ENCODE measurements at places on chromosomes 3 and 15.

GRCh38 chr3:196055683-196056270 is 26.1 kb downstream of the TFRC start:
- DNase-seq: no peak

DNA sequence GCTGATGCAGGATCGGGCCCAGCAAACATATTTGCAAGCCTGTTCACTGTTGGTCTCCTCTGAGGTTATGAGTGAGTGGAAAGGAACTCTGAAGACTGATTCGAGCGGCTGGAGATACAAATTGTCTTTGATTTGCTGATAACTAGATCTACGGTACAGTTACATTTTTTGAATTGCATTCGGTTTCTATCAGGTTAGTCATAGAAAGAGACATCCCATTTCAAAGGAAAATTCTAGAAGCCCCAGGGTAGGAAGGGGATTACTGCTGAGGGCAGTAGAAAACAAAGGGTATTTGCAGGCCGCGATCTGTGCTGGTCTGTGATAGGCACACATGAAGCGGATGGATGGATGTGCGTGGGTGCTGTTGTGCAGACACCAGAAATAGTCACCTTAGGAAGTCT is 228.4 kb downstream of the ITPR1 start:
- no peak for DNase-seq

DNA sequence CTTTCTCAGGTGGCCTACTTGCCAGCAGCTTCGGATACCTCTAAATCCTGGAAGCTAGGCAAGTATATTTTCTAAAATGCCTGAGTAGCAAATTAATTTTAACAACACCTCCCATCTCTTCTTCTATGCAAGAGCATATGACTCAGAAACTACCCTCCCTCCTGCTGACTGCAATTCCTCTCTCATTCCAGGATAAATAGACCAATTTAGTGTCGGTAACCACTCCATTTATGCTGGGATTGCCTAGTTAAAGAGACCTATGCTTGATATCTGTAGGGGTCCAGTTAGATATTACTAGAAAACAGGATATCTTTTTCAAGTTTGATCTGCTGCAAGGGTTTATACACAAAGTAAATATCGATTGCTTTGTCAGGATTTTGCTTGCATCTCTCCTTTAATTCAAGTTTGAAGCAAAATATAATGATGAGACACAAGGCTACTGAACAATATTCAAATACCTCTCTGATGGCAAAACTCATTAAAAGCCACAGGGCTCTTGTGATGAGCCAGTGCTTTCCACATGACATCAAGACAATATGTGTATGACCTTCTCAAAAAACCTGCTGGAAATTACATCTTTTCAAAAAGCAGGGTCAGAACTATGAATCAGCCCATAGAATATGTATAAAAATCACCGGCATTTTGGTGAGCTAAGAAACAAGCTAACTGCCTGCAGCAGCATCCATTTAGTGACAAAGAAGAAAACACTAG is 491.6 kb upstream of the NECTIN3 start:
- DNase-seq: no peak

DNA sequence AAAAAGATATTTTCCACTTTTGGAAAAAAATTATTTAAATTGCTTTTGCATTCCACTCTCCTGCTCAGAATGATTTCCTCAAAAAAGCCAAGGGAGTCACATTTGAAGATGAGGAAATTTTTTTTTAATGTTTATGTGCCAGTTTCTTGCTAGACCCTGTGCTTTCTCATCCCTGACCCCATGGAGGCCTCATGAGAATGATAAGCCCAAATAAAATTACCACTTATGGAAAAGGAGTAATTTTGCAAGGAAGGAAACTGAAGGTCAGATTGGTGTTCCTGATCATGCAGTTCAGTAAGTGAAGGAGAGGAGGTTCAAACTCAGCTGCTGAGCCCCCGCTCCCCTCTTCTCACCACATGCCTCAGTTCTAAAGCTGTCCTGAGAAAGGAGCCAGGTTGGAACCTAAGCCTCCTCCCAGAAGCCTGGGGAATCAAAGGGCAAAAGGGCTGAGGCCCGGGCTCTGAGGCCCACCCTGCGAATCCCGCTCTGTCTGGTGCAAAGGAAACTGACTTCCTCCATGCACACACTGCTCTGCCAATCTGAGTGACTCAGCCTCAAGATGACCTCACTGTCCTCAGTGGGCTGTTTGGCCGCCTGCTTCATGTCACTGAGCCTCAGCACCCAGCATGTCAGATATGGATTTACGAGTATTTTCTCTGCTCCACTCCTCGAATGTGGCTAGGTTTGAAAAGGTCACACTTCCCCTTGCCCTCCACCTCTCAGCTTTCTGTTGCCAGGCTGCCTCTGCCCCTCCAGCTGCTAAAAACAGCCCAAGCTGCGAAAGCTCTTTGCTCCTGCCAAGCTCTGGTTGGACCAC is 56.9 kb upstream of the FLNB start:
- no peak for DNase-seq

DNA sequence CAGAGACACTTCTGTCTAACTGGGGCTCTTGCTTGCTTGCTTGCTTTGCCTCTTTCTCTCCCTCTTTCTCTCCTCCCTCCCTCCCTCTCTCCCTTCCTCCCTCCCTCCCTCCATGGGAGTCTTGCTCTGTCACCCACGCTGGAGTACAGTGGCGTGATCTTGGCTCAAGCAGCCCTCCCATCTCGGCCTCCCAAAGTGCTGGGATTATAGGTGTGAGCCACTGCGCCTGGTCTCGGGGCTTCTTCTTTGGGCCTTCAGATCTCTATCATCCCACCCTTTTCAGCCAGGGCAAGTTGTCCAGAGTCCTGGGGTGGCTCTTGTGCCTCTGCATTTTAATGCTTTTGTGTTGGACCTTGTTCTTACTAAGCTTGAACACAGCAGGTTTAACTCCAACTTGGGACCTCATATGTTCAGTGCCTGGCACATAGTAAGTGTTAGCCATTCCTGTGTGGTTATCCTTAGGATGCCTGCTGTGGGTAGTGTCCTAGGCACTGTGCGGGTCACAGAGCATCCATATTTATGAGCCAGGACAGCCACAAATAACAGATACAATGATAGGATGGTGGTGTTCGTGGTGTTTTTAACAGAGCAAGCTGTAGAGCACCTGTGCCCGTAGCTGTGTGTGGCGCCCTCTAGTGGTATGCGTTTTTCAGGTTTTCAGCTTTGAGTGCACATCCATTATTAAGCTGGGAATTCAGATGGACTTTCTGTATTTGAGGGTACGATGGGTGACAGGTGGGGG is 75.1 kb downstream of the CCK start:
- peak; percentile 66 for DNase-seq

- DNase-seq: no peak
Observed at GRCh38 chr3:65723985-65724384, 314.7 kb downstream of the MAGI1 start.

GRCh38 chr3:196636369-196637349 is 2.8 kb upstream of the NRROS start:
- no peak for DNase-seq

GRCh38 chr3:188672840-188673239 is 498.9 kb upstream of the TPRG1 start:
- DNase-seq: no peak

DNA sequence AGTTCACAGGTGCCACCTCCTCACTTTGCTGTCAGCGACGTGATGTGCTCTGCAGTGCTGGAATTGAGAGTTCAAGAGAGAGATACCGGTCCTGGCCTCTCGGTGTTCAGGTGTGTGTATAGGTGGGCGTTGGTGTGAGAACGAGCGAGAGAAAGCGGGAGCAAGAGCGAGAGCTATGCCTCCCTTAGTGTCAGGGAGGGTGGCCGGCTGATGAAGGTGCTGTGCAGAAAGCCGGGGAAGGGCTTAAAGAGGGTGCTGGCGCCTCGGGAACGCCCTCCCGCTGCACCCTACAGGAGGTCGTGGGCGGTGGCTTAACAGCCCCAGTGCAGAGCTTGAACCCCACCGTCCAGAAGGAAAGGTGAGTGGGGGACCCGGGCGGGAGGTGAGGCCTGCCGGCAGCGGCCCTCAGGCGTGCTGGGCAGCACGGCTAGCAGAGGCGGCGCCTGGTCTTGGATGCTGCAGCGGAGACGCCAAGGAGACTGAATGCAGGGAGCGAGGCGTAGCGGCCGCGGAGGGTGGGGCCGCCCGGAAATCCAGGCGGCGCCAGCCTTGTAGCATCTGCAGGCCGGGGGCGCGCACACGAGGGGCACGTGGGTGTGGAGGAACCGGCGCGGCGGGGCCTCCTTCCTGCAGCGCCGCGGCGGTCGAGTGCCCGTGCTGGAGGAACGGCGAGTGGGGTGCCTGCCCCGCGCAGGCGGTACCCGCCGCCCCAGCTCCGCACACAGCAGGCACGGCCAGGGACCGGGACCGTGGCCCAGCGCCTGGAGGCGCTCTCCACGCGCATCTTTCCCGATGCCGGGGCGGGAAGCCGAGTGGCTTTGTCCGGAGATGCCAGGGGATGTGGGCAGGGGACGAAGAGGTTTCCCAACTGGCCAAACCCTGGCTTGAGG is 246.8 kb upstream of the TOPAZ1 start:
- peak; percentile 30 for DNase-seq
